ENCODE measurements at places on chromosomes 3 and 15.

- DNase-seq: no peak
Measured at GRCh38 chr3:26460985-26461384, 161.6 kb upstream of the LRRC3B start.

DNA sequence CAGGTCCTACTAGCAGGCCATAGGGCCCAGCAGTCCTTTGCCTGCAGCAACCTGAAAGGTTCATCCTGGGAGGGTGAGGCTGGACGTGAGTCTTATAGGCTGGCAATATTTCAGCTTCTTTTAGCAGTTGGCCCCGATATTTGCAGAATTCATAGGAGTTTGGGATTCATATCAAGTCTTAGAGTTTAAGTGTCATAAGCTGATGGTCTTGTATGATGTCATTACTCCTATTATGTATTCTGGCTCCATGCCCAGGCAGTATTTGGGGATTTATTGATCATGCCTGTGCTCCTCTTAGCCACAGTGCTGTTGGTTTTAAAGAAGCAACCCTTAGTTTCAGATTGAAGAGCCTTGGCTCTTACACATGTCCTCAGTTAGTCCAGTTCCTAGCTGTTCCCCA is 41.3 kb upstream of the POLR2M start:
- no peak for DNase-seq

- no peak for DNase-seq
Measured at GRCh38 chr3:194272221-194272620, 78.9 kb downstream of the CPN2 start.

GRCh38 chr3:117706037-117706436 is 996.5 kb downstream of the TUSC7 start:
- DNase-seq: peak; percentile 92

Measured in ELR (cell line).